ENCODE measurements at places on chromosomes 7 and 10.

GRCh38 chr7:50359995-50360925 lies 55.7 kb downstream of the IKZF1 start:
- DNase-seq = peak; percentile 57

DNA sequence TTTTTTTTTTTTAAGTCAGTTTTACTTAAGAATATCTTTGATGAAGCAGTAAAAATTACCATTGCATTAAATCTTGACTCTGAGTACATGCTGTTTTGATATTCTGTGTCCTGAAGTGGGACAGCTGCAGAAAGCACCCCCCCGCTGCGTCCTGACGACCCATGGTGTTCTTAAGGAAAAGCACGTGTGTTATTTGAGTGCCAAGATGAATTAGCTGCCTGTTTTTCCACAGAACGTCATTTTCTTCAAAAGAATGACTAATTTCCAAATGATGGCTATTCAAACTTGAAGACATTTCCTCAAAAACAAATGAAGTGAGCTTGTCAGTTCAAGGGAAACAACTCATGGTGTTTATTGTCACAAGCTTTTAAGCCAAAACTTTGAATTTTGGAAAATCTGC lies 45.9 kb downstream of the CREM start:
- DNase-seq = no peak

GRCh38 chr10:23442936-23443335 lies 4.1 kb downstream of the OTUD1 start:
- no peak for DNase-seq

DNA sequence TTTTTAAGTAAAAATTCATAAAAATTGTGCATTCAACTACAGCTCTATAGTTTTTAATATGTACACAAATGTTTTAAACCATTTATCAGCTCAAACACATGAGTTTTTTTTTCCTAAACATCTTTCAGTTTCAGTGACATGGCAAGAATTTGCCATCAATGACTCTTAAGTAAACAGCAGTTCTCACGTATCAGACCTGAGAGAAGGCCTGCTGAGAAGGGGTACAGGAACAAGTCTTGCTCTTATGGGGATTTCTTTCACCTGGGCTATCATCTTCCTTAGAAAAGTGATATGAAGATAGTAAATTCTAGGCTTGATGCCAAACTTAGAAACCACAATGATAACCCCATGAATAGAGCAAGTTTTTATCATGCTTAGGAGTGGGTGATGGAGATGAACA lies 467.8 kb downstream of the ARL4A start:
- no peak for DNase-seq

GRCh38 chr7:30117896-30118295 lies 16.9 kb upstream of the MTURN start:
- DNase-seq = no peak

DNA sequence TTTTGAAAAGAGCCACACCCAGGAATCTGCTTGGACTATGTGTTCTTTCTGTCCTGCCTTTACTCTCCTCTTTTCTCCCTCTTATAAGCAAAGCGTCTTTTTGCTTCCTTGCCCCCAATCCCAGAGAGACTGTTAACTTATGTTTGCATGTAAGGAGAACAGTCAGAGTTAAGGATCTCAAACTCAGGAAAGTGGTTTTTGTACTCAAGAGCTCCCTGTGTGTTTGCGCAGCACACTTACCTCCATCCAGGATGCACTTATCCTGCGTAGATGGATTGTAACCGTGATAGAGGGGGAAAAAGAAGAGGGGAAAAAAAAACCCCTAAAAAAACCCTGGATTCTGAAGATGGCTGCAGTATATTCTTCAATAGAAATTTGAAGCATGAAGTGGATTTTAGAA lies 228.9 kb downstream of the AUTS2 start:
- no peak for DNase-seq

DNA sequence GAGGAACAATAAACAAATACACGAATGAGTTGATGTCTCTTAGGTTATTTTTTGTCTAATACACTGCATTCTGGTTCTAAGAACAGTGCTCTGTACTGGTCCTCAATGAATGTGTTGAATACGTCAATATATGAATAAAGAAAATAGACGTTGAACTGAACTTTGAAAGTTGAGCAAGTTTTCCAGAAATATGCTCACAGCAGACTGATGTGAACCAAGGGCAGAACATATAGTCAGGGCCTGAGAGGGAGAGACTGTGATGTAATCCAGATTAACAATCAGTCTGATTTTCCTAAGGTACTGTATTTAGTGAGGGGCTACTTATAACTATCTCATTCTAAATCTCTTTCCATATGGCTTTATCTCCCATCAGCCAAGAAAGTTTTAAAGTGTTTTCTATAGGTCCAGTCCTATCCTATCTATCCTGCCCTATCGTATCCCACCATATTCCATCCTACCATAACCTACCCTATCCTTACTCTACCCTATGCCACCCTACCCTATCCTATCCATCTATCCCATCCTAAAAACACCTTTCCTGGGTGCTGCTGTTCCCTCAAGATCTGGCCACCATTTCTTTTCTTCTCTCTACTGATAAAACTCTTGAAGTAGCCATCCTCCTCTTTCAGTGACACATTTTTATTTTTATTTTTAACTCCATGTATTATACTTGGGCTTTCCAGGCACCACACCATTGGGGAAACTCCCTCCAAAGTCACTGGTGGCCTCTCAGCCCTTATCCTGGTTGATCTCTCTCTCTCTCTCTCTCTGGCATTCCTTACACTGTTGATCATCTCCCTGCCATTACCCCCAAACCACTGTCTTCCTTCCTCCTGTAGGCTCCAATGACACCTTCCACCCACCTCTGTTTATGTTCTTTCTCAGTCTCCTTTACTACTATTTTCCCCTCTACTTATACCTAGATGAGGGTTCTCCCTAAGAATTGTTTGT lies 212.3 kb upstream of the SLC26A5 start:
- no peak for DNase-seq

- no peak for DNase-seq
Measured at GRCh38 chr10:71522442-71523144, 125.9 kb downstream of the CDH23 start.

DNA sequence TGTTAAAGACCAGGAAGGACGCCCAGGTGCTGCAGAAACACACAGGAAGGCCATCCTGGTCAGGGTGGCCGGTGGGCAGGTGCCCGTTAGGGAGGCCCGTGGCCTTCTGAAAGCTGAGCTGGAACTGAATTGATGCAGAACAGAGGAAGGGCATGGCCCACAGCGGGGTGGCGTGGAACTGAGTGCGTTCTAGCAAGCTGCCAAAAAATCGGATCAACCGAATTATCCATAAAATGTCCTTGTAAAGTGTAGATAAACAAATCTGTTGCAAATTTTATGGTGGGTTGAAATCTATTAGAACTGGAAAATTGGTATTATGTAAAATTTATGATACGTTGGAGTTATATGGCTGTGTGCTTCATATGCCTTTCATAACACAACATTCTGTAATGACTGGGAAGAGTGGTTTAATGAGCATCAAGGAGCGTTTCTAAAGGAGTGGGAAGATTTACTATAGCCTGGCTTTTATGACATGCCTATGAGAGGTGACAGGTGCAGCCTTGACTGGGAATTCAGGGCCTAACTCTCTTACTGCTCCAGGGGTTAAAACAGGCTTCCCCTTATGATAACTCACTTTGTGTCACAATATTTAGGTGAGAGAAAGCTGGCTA lies 108.1 kb downstream of the GPR26 start:
- DNase-seq = no peak

- DNase-seq = no peak
Measured at GRCh38 chr7:83796760-83797159, 147.8 kb upstream of the SEMA3E start.

DNA sequence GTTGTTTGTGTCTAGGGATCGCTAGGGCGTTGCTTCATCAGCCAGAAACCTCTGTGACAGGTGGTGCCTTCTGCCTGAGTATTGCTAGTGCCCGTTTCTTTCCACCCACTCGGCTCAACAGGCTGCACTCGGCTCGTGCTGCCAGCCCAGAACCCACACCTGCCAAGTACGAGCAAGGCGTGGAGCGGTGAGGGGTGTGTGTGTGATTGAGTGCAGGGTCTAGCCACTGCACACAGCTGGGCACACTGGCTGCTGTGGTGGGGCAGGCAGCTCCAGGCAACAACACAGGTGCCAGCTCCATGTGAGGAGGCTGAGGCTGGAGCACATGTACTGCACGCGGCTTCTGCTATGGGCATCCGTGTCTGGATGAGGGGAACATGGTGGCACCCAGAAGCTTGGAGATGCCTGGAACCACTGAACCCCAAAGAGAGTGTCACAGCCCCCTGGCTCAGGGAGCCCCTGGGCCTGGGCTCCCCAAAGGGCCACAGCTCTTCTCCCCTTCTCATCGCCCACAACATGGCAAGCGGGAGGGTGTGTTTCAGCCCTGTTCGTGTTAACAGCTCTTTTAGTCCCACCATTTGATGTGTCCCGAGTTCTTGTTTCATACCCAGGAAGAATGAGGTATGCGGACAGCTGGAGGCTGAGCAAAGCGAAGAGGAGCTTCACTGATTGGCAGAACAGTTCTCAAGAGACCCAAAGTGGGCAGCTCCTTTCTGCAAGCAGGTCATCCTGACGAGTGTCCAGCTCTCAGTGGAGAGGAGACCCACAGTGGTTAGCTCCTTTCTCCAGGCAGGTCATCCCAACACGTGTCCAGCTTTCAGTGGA lies 78.1 kb downstream of the HDAC9 start:
- DNase-seq = no peak

DNA sequence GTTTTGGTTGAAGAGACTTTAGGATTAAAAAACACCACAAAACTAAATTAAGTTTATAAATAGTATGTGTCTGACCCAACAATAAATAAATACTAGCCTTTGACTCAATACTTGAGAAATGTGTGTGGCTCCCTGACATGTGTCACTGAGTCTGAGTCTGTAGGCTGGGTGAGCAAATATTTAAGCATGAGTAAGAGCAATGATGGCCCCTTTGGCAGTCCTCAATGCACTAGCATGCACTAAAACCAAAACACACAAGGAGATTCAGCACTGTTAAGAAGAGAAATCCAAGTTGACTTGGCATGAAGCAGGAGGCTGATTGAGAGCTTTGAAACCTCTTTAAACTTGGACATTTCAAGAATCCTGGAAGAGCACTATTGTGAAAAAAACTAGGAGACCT lies 37.1 kb downstream of the CCDC71L start:
- no peak for DNase-seq

DNA sequence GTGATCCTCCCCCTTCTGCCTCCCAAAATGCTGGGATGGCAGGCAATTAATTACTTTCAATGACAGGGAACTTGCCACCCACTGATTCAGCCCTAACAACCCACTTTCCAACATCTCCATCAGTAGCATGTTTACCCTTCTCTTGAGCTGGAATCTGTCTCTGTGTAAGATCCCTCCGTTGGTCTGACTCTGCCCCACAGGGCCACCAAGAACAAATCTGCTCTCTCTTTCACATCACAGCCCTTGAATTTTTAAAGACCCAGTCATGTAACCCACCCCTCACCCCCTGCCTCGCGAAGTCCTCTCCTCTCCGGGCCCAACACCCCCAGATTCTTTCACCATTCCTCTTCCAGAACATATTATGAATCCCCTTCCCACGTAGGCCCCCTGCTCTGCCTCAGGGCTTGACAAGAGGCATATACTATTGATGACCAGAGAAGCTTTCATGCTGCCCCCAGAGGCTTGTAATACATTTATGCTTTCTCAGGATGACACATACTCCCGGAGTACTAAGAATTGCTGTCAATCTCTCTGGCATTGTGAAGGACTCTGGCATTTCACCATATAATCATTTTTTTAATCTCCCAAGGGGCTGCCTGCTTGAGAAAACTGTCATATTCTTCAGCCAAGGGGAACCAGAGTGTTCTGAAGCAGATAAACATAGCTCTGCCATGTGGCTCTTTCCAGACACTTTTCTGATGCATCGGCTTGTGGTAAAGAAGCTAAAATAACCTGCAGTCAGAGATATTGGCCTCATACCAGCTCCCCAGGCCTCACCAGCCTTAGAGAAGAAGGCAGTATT lies 179.2 kb upstream of the AUTS2 start:
- no peak for DNase-seq

GRCh38 chr10:63769367-63769766 lies 248.2 kb downstream of the REEP3 start:
- DNase-seq = no peak

DNA sequence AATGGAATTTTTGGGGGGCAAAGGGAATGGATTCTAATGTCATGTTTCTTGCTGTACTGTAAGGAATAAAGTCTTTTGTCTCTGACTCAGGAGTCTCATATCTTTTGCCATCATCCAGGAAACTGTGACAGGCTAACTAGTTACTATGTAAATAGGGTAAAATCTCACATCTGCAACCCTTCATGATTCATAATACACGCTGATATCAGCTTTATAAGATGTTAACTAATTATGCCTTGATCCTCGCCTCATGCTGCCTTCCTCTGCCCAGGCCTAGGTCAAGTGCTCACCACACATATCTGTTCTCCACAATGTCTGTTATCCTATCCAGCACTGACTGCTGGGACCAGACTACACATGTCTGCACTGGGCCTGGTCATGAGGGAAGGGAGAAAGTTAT lies 81.3 kb upstream of the CXCL12 start:
- DNase-seq = no peak

DNA sequence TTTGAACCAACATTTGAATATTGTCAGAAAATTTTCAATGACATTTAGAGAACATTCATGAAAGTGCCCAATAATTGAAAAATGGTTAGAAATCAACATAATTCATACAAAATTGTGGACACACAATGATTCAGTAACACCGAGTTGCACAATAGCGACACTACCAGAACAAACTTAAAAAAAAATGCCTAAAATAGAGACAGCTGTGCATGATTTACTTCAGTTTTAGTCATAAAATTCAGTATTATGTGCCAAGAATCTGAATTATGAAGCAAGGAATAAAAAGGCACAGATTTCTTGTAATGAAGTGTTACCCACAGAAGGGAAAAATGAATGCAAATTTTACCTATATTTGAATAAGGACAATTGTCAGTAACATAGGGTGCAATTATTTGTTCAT lies 396.0 kb downstream of the SEMA3D start:
- DNase-seq = no peak

- DNase-seq = no peak
Measured at GRCh38 chr10:86709396-86710185, 41.3 kb downstream of the LDB3 start.

GRCh38 chr7:81776161-81776560 lies 6.3 kb upstream of the HGF start:
- DNase-seq = no peak

DNA sequence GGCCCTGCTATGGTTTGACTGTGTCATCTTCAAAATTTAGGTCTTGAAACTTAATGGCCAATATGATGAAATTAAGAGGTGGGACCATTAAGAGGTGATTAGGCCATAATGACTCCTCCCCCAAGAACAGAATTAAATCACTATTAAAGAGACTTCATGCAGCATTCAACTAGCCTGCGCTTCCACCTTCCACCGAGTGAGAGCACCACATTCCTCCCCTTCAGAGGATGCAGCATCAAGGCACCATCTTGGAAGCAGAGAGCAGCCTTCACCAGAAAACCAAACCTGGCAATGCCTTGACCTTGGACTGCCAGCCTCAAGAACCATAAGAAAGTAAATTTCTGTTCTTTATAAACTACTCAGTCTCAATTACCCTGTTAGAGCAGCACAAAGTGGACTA lies 371.1 kb upstream of the NFE2L3 start:
- no peak for DNase-seq

DNA sequence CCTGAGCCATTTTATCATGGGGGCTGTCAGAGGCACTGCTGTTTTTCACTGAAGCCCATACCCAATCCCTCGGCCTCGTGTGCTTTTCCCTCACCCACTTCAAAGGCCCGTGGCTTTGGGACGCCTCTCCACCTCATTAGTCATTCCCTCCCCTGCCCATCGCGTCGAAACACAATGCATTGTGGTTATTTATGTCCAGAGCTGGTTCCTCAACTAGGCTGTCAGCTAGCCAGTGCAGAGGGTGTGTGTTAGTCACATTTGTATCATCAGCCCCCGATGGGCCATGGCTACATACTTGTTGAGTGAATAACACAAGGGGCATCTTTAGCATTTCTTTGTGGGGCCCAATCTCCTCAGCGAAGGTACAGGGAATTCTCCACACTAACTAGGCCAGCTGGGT lies 3.8 kb upstream of the CRCP start:
- no peak for DNase-seq

All from stimulated activated CD8-positive, alpha-beta memory T cell treated with anti-CD3 and anti-CD28 coated beads, Interleukin-4, amount 100 ng/mL, for 1 hour (primary cell).